ENCODE measurements at places on chromosomes 1 and 21.

DNA sequence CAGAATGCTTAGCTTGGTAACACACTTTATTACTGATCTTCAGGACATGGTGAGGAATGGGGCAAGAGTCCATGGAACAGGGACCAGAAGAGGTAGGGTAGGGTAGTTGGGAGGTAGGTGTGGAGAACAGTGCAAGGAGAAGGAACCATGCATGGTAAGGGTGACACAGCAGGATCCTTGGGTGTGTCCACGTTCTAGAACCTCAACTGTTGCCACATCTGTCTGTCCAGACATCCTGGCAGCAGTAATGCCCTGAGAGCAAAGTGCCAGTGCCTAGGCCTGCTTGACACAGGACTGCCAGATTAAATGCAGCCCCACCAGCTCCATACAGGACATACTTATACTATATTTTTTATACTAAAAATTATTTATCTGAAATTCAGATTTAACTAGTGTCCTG lies 13.9 kb downstream of the DMAP1 start:
- no peak for DNase-seq

GRCh38 chr1:27021354-27022031 lies 8.8 kb upstream of the TENT5B start:
- no peak for DNase-seq

GRCh38 chr1:207890136-207890738 lies 20.7 kb downstream of the CD34 start:
- DNase-seq: peak; percentile 82

- peak; percentile 97 for DNase-seq
Measured at GRCh38 chr1:27299385-27300271, 22.3 kb upstream of the TMEM222 start.

DNA sequence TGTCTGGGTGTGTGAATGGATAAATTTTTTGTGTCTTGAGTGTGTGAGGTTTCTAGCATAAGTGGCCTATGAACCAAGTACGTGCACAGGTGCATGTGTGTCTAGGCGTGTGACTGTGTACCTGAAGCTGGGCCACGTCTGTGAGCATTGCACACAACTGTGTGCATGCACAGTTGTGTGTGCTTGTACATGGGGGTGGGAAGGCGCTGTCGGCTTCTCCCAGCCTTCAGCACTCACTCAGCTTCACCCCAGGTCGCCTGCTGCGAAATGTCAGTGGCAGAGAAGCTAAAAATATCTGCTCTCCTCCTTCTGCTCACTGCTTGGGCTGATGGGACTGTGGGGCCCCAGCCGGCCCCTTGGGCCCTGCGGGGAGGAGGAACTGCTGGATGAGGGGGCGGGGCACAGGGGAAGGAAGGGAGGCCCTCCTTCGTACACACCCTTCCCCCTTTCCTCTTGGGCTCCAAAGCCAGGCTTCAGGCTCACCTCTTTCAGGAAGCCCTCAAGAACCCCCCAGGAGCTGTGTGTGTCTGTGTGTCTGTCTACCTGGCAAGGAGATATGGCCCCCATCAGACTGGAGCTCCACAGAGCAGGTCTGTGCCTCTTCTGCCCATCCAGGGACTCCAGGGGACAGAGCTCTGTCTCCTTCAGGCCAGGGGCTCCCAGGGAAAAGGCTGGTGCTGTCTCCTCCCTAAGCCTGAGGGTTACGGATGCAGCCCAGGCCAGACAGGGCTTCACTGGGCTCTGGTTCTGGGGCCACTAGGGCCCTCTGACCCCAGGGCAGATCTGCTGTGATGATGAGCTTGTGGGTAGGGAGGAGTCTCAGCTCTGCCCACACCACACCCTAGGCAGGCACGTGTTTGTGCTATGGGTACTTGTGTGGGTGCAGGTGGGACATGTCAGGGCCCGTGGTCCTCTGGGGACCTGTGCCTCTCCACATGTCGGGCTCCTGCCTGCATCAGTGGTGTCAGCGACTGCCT lies 35.6 kb upstream of the WASF2 start:
- DNase-seq: no peak

GRCh38 chr1:2378441-2378851 lies 12.9 kb downstream of the MORN1 start:
- no peak for DNase-seq

DNA sequence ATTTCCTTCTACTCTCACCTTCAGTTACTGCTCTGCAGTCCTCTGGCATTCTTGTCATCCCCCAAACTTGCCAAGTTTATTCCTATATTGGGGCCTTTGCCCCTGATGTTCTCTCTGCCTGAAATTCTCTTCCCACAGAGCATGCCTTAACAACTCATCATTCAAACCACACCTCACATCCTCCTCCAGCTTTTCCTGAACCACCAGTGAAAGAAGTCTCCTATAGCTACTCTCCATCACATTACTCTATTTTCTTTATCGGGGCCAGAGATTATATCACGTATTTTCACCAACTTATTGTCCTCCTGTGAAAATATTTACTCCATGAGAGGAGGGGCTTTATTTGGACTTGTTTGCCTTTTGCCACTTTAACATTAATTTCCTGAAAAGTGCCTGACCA lies 32.1 kb downstream of the EXTL2 start:
- DNase-seq: peak; percentile 64

- DNase-seq: no peak
Measured at GRCh38 chr1:159054427-159054826, 22.1 kb downstream of the AIM2 start.

DNA sequence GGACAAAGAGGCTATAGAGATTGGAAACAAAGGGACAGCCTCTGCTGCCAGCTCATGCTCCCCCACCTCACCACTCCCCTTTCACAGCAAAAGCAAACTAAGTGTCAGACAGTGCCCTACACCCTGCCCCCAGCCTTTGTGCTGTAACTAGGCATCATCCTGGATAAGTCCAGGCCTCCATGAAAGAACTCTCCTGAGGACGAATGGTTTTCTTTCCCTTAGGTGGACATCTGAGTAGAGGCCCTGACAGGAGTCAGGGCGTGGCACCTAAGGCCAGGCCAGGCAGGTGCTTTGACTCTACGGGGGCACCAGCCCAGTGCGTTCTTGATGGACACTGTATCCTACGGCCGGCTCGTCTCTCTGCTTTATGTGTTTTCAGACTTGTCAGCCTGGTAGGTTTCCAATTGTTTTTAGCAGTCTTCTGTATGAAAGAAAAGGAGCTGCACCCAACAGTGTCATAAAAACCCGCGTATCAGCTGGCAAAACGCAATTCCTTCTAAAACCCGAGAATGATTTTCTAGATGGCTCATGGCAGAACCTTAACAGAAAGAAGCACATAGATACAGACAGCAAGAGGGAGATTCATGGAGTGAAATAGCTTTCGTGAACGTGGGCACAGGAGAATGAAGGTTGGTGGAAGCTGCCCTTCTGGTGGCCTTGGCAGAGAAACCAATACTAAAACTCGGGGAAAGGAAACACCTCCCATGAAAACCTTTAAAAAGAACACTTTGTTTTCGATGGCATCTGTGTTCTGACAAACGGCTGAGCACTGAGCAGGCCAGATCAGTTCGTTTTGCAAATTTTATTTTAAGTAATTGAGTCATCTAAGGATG lies 51.7 kb upstream of the AJAP1 start:
- no peak for DNase-seq

GRCh38 chr1:160739098-160739511 lies at the start of gene SLAMF7:
SLAMF7 (plus strand) TSS chr1:160739247; CDS start chr1:160739302, 55 bp downstream.
- DNase-seq: no peak

DNA sequence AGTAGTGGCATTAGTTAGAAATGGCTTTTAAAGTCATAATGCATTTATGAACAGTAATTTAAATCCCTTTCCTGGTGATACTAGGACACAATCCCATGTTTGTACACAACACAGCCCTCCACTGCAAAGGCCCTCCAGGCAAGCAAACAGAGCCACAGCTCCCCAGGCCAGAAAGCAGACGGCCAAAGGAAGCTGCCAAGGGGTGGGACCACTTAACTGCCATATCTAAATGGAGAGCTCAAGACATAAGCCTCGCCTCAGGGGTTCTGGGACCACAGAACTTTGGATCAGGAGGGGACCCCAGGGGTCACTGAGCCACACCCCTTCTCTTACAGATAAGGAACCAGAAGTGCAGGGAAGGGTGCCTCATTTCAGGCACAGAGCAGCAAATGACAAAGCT lies 189.7 kb downstream of the KCNH1 start:
- DNase-seq: no peak

- peak; percentile 78 for DNase-seq
Measured at GRCh38 chr1:24275510-24275909, 43.6 kb upstream of the GRHL3 start.

DNA sequence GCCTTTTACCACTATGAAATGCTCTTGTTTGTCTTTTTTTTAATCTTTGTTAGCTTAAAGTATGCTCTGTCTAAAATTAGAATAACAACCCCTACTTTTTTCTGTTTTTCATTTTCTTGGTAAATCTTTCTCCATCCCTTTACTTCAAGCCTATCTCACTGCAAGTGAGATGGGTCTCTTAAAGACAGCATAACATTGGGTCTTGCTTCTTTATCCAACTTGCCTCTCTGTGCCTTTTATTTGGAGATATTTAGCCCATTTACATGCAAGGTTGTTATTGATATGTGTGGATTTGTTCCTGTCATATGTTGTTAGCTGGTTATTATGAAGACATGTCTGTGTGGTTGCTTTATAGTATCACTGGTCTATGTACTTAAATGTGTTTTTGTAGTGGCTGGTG lies 41.3 kb upstream of the SSX2IP start:
- no peak for DNase-seq

- DNase-seq: no peak
Measured at GRCh38 chr1:248852481-248853405, 6.1 kb downstream of the ZNF692 start.

DNA sequence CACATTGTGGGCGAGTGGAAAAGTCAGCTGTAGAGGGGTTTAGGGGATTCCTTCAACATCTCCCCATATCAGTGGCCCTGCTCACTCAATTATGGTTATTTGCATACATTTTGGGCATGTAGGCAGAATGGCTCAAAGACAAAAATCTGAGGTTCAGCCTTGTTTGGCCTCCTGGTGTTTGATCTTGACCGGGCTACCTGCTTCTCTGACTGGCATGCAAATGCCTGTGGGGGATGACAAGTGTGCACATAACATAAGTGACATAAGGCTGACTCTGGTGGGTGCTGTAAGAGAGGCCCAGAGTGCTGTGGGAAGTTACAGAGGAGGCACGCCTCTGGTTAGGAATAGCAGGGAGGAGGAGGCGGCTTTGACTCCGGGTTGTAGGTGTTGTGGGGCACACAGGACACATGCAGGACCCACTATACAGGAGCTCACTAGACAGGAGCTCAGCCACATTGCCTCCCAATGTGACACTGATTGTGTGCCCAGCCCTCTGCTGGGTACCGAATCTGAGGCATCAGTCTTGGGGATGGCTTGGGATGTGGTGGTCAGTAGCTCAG lies 29.4 kb upstream of the IL19 start:
- DNase-seq: no peak

- no peak for DNase-seq
Measured at GRCh38 chr1:50915621-50916020, 44.4 kb downstream of the FAF1 start.

DNA sequence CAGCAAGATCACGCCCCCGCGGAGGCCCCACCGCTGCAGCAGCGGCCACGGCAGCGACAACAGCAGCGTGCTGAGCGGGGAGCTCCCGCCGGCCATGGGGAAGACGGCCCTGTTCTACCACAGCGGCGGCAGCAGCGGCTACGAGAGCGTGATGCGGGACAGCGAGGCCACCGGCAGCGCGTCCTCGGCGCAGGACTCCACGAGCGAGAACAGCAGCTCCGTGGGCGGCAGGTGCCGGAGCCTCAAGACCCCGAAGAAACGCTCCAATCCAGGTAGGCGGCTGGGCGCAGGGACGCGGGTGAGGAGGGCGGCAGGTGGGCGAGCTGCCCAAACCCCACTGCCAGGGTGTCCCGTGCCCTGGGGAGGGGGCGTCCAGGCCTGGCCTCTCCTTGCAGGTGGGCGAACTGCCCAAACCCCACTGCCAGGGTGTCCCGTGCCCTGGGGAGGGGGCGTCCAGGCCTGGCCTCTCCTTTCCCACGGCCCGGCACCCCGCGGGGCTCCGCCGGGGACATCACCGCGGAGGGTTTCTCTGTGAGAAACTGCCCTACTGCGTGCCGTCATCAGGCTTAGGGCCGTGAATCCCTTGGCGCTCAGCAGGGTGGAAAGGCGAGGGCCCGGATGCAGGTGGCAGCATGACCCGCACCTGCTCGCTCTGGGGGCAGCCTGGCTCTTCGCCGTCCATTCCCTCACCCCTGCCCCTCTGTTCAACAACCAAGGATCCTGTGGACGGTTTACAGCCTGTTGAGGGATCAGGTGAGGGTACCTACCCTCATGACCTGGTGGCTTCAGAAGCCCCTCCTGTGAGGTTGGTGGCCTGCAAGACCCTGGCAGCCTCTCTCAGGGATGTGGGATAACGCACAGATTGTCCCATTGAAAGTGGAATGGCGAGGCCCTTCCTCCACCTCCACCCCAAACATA lies 534.0 kb downstream of the KIF26B start:
- no peak for DNase-seq

- no peak for DNase-seq
Measured at GRCh38 chr1:14106126-14106525, 406.1 kb downstream of the PRDM2 start.

- no peak for DNase-seq
Measured at GRCh38 chr1:1967151-1967550, 36.4 kb downstream of the CFAP74 start.

- DNase-seq: no peak
Measured at GRCh38 chr1:17728123-17728712, 26.9 kb upstream of the ACTL8 start.

DNA sequence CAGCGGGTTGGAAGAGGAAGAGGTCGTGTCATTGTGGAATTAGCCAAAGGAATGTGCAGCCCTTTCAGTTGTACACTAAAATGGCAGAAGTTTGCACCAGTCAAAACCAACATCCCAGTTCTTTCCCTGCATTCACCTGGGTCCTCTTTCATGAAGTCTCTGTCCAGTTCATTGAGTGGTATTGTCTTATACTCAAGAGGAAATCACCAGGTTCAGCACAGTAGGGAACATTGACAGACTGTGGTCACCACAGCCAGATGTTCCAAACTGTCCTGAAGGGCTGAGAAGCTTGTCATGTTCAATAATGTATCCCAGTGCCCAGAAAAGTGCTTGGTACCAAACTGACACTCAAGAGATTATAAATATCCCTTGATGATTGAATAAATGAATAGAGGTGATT lies 131.6 kb downstream of the GLUL start:
- no peak for DNase-seq

GRCh38 chr1:204493145-204493983 lies 1.2 kb downstream of the PIK3C2B start:
- no peak for DNase-seq

GRCh38 chr1:6909401-6909800 lies 124.1 kb downstream of the CAMTA1 start:
- no peak for DNase-seq

GRCh38 chr1:25001125-25001915 lies 71.2 kb upstream of the RUNX3 start:
- DNase-seq: no peak

- no peak for DNase-seq
Measured at GRCh38 chr1:228830185-228830953, 95.1 kb downstream of the RHOU start.

- no peak for DNase-seq
Measured at GRCh38 chr1:178196631-178197030, 102.7 kb downstream of the RASAL2 start.

- DNase-seq: no peak
Measured at GRCh38 chr1:176745945-176746344, 283.0 kb downstream of the PAPPA2 start.
